ENCODE measurements at places on chromosomes 13 and 19.

- no peak for DNase-seq
Observed at GRCh38 chr13:33518452-33518851, 232.9 kb upstream of the STARD13 start.

- DNase-seq: no peak
Observed at GRCh38 chr13:36453516-36453915, 21.2 kb downstream of the CCNA1 start.

DNA sequence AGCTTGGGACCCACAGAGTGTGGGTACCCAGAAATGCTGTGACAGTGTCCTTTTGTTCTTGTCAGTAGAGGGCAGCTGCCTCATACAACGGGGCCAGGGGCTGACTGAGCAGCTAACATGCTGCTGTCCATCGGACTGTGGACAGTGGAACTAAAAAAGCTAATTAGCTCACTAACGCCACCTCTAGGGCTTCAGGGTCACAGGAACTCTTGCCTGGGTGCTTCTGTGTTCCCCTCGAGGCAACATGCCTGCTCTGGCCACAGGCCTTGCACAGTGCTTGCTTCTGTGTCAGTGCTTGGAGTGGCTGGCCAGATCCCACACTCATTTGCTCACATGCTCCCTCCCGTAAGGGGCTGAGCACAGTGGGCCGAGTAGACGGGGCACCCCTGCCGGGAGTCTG, 377.0 kb downstream of the OLFM4 start:
- DNase-seq: no peak

DNA sequence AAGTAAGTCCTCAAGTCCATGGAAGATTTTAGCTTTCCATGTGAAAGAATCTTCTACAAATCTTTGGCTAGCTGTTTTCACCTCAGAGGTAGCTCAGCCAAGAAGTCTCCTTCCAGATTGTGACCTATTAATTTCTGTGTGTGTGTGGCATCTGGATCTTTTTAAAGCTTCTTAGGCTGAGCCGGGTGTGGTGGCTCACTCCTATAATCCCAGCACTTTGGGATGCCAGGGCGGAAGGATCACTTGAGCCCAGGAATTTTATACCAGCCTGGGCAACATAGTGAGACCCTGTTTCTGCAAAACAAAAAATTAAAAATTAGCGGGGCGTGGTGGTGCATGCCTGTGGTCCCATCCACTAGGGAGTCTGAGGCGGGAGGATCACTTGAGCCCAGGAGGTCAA, 13.4 kb upstream of the SLC44A2 start:
- DNase-seq: no peak

DNA sequence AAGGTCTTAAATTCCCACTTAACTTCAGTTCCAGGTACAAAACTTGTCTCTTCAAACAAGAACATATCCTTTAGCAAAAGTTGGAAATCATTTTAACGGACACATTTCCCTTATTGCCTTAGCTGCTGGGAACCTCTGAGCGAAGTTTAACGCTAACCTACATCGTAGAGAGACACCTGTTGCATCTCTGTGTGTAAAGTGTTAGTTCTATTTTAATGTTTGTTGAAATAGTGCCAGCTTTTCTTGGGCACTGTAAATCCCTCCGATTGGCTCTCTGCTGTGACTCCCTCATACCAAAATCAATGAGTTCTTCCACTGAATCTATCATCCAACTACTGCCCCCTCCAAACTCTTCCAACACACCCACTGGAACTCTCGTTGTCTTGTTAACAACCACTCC, 2.3 kb upstream of the HIF3A start:
- no peak for DNase-seq

GRCh38 chr13:30346789-30347167, 39.4 kb upstream of the KATNAL1 start:
- no peak for DNase-seq

GRCh38 chr19:38201731-38202130, 22.3 kb downstream of the DPF1 start:
- DNase-seq: no peak

Data from activated CD4-positive, alpha-beta T cell treated with anti-CD3 and anti-CD28 coated beads, Interleukin-2, amount 50 U/mL, for 24 hours (primary cell).